SW 1271 (cell line): ENCODE measurements at places on chromosomes 6 and 20.

- no peak for DNase-seq
Measured at GRCh38 chr6:156160795-156161165, 616.4 kb upstream of the ARID1B start.

GRCh38 chr20:10672624-10673127 lies 1.1 kb downstream of the JAG1 start:
- DNase-seq: no peak

DNA sequence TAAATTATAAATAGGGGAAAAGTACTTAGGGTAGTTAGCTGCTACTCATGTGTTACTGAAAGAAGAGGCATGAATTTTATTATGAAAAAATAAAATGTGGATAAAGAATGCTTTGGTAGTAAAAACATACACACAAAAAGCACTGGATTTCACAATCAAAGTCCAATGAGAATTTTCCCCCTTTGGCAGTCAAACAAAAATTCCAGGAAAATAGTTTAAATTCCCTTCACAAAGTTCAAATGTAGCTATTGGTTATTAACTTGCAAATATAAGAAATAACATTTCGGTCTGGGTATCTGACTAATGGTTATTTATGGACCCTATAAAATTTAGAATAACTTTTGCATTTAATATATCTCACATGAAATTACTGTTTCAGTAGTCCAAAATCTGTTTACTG lies 210.4 kb downstream of the FOXC1 start:
- DNase-seq: no peak

DNA sequence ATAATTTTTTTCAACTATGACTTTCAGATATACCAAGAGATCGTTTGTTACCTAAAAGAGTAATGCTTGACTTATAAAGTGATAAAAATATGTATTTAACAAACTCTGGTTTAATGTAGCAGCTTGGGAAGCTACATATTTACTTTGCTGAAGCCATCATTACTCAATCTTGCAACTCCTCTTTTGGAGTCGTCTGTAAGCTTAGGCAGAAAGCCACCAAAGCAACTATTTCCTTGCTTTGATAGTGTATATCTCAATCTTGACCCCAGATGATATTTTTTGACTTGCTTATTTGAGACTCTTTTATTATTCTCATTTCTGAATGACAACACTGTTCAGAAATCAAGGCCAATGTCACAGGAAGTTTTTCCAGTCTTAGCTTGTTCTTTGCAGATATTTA lies 183.0 kb downstream of the SAMD5 start:
- no peak for DNase-seq

- DNase-seq: no peak
Measured at GRCh38 chr6:115982453-115982852, 78.2 kb downstream of the FRK start.

- no peak for DNase-seq
Measured at GRCh38 chr6:130183271-130184222, 39.2 kb downstream of the SAMD3 start.

DNA sequence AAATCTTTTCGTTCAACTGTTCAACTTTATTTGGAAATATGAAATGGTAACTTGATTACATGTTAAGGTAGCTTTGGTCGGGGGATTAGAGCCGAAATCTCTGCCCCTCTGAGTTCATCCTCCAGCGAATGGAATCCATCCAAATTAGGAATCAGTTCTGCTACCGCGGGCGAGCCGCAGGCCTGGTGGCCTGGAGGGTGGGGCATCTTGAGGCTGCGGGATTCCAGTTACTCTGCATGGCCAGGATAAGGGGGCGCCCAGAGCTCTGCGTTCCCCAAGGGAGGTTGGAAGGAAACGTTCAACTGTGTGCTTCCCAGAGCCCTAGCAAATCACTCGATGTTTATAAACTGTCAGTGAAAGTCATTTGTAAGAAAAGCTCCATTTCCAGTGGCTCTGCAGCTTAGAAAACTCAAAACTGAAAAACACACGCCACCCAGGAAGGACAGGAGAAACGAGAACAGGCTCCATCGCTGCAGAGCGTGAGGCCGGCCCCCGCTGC lies 262.2 kb downstream of the TAF4 start:
- DNase-seq: no peak

DNA sequence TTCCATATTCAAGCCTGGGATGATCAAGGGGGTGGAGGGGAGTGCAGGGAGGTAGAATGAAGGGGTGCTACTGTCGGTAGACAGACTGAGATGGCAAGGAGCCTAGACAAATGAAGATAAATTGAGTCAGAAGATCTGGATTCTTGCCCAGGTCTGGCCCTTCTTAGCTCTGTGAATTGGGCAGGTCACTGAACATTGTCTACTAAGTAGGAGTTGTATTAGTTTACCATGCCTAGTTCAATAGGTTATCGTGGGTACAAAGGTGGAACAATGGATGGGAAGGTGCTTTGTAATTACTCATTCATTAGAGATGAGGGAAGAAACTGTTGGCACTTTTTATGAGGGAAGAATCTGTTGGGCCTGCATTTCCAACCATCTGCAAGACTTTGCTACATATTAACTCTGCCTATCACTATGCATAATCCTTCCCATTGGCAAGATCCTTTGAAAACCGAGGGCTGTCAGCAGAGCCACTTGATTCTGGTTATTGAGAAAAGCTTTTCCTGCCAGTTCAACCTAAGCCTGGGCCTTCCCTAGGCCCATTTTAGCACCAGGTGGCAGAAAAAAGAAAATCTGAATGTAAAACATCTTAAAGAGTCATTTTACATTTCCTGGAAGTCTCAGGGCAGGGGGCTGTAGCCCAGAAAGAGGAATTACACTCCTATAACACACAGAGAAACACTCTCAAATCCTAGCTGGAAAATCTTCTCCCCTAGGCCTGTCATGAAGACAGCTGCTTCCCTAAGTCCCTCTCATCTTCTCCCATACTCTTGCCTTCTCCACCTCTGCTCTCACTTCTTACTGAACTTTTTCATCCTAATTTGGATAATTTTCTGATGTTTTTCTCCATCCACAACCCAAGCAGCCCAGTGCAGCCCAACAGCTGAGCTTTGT lies 103.5 kb downstream of the CD24 start:
- no peak for DNase-seq

DNA sequence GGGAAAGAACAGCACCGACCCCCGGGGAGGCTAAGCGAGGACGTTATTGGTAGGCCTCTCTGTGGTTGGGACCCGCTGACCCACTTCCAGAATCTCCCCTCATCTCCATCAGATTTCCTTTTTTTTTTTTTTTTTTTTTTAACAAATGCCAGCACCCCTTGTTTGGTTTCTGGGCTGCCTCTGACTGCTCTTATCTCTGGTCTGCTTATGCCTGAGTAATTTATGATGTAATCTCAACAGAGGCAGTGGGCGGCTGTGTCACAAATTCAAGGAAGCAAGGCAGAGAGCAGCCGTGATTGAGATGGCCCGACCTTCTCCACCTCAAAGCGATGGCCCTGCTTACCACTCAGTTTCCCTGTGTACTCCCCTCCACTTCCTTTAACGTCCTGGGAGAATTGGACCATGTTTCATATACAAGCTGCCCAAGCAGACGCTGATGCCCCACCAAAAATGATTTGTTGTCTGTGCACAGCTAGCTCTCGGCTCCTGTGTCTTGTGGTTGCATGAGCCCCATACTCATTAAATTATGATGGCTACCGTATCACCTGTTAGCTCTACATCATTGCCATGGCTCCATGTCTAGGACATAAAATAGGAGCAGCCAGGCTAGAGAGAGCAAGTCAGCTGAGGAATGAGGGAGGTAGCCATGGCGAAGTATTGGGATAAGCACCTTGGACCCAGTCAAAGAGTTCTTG lies 98.1 kb downstream of the ZNF217 start:
- DNase-seq: no peak

GRCh38 chr6:156423075-156423474 lies 354.1 kb upstream of the ARID1B start:
- DNase-seq: no peak

GRCh38 chr20:5528261-5528660 lies 211.5 kb upstream of the PROKR2 start:
- no peak for DNase-seq

DNA sequence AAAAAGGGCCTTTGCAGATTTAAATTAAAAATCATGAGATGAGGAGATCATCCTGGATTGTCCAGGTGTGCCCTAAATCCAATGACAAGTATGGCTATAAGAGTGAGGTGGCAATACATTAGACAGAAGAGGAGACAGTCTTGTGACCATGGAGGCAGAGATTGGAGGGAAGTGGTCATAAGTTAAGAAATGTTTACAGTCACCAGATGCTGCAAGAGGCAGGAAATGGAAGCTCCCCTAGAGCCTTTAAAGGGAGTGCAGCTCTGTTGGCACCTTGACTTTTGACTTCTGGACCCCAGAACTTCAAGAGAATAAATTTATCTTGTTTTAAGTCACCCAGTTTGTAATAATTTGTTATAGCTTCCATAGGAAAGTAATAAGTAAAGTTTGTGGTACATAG lies 61.1 kb downstream of the HMGN3 start:
- no peak for DNase-seq

DNA sequence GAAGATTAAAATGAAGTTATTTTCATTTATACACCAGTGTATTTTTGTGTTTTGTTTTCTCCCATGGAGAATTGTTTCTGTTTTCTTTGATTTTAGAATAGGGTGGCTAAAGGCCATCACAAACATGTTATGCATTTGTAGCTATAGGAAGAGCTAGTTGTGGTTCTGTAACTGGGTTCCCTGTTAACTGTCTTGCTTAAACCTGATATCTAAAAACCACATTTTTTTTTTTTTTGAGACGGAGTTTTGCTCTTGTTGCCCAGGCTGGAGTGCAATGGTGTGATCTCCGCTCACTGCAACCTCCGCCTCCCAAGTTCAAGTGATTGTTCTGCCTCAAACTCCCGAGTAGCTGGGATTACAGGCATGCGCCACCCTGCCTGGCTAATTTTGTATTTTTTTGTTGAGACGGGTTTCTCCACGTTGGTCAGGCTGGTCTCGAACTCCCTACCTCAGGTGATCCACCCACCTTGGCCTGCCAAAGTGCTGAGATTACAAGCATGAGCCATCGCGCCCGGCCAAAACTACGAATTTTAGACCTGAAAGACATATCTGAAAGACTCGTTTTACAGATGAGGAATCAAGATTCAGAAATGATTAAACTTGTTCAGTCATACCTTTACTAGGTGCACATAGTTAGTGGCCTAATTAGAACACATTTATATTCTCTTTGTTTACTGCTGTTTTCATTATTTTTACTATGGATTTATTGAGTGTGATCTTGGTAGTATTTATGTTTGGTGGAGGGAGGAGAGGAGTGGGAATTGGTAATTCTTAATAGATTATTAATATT lies 18.0 kb downstream of the SCAF8 start:
- no peak for DNase-seq

DNA sequence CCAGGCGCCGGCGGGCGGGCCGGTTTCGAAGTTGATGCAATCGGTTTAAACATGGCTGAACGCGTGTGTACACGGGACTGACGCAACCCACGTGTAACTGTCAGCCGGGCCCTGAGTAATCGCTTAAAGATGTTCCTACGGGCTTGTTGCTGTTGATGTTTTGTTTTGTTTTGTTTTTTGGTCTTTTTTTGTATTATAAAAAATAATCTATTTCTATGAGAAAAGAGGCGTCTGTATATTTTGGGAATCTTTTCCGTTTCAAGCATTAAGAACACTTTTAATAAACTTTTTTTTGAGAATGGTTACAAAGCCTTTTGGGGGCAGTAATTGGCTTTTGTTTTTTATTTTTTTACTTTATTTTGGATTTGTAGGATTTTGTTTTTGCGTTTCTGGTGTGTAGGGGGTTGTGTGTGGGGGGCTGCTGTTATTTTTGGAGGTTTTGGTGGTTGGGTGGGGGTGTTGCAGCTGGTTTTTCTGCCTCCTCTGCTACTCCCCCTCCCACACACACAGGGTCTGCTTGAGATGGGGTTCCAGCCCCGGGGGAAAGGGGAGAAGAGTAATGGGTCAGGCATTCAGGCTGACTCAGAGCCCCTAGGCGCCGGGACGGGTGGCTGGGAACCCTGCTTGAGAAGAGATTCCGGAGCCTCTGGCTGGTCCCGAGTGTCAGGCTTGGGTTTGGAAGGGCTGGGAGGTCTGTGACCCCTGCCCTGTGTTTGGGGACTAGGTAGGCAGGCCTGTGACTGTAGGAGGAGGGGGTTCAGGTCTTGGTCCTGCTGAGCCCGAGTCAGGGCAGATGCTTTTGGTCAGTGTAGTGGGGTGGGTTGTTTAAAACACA lies 2.0 kb downstream of the CEBPB start:
- DNase-seq: peak; percentile 79

DNA sequence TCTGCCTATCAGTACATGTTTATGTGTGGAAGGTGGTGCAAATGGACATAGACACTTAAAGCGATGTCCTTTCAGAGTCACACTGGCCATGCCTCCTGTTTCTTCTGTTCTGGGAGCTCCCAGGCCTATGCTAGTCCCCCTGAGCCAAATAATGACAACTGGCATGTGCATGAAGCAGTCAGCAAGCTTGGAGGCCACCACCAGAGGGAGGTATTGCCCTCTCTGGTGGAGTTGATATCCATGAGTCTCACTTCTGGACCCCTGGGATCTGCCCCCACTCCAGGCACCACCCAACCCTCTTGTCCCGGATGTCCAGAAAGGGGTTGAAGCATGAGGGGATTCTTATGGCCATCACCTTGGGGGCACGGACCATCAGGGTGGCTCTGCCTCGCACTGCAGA lies 172.2 kb downstream of the AIG1 start:
- DNase-seq: no peak

DNA sequence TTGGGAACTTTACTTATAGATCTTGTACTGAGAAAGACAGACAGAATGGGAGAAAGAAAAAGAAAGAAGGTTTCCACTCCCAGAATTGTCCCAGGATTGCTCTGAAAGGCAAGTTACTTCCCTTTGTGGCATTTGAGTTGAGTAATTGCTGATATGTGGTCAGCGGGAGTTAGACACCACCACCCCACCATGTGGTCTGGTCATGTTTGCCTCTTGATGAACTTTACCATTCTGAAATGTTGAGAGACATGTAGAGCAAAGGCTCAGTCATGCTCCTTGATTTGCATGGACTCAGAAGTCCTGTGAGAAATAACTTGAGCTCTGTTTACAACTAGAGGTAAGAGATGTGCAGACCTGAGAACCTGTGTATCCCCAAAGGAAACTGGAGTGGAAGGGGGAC lies 17.1 kb downstream of the TCF21 start:
- DNase-seq: no peak

DNA sequence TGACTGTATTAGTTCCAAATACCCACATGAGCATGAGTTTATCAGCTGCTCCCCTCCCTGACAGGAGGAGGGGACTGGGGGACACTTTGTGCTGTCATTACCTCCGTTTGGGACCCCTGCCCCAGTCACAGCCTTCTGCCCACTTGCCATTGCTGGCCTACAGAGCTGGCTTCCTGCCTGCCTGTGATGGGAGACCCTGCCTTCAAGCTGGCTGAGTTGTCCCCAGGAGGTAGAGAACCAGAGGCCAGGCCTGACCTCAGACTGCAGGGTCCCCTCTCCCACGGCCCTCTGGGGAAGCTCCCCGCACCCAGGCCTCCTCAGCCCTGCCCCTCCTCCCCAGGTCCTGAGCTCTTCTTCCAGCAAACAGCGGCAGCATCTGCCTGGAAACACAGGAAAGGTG lies 105.5 kb downstream of the JPH2 start:
- DNase-seq: no peak
